ENCODE measurements at places on chromosomes 1 and 21.

GRCh38 chr1:159302095-159302494 lies at the start of gene FCER1A:
Gene FCER1A, plus strand, starts transcription at chr1:159302336. Its CDS starts 29 bp downstream, at chr1:159302365.
- no peak for DNase-seq

- no peak for DNase-seq
Measured at GRCh38 chr1:146029117-146029516, 7.6 kb upstream of the HJV start.

DNA sequence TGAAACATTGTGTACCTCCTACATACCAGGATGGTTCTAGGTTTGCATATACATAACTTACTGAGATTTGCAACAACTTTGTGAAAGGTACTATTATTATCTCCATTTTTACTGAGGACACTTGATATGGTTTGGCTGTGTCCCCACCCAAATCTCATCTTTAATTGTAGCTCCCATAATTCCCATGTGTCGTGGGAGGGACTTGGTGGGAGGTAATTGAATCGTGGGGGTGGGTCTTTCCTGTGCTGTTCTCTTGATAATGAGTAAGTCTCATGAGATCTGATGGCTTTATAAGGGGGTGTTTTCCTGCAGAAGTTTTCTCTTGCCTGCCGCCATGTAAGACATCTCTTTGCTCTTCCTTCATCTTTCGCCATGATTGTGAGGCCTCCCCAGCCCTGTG lies 40.1 kb downstream of the IGSF21 start:
- DNase-seq: no peak

DNA sequence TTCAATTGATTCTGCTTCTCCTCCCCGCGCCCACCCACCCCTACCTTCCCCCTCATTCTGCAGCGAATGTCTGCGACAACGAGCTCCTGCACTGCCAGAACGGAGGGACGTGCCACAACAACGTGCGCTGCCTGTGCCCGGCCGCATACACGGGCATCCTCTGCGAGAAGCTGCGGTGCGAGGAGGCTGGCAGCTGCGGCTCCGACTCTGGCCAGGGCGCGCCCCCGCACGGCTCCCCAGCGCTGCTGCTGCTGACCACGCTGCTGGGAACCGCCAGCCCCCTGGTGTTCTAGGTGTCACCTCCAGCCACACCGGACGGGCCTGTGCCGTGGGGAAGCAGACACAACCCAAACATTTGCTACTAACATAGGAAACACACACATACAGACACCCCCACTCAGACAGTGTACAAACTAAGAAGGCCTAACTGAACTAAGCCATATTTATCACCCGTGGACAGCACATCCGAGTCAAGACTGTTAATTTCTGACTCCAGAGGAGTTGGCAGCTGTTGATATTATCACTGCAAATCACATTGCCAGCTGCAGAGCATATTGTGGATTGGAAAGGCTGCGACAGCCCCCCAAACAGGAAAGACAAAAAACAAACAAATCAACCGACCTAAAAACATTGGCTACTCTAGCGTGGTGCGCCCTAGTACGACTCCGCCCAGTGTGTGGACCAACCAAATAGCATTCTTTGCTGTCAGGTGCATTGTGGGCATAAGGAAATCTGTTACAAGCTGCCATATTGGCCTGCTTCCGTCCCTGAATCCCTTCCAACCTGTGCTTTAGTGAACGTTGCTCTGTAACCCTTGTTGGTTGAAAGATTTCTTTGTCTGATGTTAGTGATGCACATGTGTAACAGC lies 339.9 kb downstream of the NTNG1 start:
- no peak for DNase-seq

DNA sequence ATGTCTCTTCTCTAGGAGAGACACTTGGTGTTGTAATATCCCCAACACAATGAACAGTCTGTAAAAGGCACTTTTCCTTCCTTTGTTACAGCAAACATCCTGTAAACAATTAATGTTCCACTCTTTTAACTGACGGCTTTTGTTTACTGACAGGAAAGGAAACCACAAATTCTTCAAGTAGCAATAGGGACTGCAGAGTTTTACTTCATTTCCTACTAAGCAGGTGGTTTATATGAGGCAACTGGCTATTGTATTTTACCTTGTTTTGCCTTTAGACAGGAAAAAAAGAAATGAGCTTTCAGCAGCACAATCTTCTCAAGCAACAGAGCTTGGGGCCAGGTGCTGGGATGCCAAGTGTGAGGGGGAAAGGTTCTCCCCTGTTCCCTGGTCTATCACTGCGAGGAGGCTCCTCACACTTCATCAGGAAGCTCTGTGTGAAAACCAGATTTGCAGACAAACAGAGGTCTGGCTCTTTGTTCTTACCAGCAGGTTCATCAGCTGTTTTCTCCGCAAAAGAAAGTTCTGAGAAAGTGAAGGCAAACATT lies 51.2 kb downstream of the SIPA1L2 start:
- no peak for DNase-seq

- no peak for DNase-seq
Measured at GRCh38 chr21:35291034-35291433, 241.9 kb upstream of the RUNX1 start.

DNA sequence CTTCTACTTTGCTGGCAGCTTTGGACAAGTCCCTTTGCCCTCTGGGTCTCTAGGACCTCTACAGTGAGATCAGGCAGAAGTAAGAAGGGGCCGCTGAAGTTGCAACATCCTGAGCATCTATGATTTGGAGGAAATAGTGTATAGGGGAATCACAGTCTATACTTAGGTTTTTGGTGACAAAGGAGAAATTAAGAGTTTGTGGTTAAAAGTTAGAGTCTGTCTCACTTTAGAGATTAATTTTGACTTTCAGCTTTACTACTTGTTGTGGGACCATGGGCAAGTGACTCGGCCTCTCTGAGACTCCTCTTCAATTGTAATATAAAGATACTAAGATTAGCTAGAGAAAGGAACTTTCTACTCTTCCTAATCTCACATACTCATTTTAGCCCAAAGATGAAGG lies 33.1 kb upstream of the LMX1A start:
- no peak for DNase-seq

DNA sequence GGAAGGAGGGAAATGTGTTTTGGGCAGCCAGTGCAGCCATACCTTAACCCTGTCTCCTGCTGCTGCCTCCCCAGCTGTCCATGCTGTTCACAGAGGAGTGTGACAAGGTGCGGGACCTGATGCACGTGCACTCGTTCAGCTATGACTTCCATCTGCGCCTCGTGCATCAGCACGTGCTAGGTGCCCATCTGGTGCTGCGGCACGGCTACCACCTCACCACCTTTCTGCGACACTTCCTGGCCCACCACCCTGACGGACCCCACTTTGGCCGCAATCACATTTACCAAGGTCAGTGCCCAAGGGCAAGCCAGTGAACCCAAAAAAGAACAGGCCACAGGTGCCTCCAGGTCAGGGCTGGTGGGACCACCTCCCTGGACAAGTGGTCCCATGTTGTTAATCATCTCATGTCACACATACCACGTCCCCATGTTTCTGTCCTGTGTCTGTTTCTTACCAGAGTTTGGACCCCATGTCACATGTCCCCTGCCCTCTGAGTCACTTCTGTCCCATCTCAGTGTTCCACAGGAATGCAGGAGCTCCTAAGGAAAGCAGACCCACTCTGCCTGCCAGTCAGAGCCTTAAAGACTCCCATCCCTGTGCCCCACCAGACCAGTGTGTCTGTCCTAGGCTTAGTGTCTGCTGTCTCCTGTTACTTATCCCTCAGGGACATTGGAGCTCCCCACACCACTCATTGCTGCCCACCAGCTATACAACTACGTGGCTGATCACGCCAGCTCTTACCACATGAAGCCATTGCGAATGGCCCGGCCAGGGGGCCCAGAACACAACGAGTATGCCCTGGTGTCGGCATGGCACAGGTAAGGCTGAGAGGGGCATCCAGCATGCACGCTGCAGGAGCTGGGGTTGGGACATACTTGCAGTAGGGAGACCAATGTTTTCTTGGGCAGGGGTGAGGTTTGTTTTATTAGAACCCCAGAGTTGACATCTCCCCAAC lies 6.6 kb downstream of the HYI start:
- no peak for DNase-seq

DNA sequence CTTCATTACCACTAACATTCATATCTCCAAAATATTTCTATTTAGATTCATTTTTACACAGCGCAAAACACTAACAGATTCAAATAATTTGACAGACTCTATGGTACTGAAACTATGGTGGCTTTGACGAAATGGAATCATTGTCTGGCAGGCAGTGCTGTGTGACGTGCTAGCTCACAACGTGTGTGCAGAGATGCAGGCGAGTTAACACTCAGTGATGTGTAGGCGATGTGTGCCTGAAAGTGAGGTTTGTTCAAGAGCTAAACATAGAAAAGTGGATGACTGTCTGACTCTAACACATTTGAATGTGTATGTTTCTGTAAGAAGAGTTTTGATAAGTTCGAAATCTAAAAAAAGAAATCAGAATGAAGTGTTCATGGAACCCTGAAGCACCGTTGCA lies 97.7 kb downstream of the RYR2 start:
- no peak for DNase-seq

DNA sequence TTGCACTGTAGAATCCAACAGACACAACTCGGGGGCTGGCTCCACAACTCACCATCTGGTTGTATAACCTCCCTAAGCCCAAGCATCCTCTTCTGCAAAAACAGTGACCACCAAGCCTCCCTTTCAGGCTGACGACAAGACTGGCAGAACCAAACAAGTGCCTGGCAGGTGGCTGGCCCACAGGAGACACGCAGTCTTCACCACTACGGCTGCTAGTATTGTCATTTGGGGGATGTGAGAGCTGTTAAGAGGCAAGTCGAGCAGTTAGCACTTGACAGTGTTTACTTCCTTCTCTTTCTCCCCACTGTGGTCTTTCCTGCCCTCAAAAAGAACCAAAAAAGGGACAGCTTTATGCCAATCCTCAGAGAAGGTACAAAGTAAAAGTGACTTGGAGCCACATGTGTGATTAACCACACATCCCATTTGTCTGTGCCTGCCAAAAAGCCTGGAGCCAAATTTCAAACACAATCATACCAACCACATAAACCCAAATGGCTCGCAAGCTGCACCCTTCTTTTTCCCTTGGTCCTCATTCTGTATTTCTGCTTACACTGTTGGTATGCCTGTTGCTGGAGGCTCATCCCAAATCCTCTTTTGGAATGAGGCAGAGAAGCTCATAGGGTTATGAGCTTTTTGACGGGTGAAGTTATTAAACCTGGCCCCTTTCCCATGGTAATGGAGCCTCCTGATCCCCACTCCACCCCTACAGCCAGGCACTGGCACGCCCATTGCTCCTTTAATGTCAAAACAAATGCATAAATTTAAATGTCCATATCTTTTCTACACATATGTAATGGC lies 94.1 kb downstream of the TGFBR3 start:
- DNase-seq: no peak

DNA sequence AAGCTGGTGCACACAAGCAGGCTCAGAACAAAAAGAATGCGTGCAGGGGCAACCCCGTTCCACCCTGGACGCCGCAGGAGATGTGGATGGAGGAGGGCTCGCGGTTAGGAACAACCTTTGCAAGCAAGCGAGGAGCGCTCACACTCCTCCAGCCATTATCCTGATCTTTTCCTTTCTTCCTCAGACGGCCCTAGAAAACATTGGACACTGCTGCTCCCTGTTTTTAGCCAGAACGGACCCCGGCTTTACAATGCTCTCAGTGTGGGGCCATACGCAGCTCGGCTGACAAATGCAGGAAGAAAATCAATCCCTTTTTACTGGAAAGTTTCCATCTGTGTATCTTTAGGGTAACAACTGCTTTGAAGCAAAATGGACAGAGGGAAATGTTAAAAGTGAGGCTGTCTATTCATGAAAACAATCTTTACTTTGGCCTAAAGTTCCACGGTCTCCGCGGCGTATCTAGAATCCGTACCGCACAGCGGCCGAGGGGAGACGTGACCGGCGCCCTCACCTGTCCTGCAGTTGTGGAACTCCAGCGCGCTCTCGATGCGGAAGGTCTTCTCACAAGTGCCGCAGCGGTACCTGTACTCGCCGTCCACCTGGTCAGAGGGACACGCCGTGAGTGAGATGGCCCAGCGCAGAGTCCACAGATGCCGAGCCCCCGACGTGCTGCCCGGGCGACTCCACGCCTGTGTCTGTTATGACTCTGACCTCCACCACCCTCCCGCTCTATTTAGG lies 44.0 kb downstream of the PRDM15 start:
- DNase-seq: no peak

DNA sequence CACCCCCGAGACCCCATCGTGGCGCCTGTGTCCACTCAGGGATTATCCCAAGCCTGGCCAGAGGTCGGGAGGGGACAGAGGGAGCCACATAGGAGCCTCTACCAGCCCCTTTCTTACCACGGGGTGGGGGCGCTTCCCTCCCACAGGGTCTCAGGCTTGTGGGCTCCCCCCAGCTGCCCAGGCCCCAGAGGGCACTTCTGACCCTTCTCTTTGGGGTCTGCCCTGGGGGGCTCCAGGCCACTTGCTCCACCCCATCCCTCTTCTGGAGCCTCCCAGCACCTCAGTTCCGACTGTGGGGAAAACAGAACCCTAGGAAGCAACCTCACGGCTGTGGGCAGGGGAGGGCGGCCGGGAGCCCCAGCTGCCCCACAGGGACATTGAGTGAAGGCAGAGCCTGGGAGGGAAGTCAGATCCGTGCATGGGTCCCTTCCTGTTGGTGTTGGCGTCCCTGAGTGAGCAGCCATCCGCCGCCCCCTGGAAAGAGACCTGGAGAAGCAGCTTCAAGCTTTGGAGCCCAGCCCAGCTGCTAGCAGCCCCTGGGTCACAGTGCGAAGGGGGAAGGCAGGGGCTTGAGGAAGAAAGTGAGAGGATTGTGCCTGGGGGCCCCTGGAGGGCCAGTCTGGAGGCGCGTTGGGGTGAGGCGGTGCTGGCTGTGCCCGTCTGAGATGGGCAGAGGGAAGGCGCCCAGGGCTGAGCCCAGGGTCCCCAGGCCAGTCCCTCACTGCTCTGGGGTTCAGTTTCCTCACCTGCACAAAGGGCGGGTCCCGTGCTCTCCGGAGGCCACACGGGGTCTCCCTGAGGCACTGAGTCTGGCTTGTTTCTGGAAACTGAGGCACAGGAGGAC lies 22.1 kb downstream of the RRP1 start:
- no peak for DNase-seq

DNA sequence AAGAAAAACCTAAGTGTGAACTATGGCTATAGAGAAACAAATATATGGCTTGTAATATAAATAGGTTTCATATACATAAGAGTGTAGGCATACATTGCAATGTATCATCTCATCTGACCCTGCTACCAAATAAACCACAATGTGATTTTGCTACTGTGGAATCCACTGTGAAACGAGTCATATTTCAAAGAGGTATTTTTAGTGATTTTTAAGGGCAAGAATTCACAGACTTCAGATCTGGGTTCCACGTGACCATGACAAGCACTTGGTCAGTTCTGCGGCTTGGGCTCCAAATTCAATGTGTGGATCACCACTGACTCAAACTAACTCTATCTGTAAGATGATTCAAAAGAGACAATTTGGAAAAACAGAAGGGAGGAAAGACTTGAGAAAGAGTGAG lies 147.0 kb upstream of the ERG start:
- no peak for DNase-seq

DNA sequence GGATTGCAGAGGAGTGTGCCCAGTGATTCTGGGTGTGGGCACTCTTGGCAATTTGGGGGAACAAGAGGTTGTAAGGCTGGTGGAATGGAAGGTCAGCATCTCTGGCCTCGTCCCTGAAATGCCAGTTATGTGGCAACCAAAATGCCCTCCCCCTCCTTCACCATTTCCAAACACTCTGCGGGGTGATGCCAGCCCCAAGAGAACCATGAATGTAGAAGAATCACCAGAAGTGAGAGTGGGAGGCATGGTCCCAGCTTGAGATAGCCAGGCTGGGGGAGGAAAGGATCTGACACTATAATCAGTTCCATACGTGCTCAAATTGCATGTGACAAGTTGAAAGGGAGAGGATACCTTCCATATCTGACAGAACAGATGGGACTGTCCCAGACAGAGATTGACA lies 88.7 kb upstream of the EDN2 start:
- no peak for DNase-seq
